ENCODE measurements at places on chromosomes 4 and X.

GRCh38 chrX:7815166-7815805, 27.7 kb upstream of the VCX start:
- no peak for DNase-seq

DNA sequence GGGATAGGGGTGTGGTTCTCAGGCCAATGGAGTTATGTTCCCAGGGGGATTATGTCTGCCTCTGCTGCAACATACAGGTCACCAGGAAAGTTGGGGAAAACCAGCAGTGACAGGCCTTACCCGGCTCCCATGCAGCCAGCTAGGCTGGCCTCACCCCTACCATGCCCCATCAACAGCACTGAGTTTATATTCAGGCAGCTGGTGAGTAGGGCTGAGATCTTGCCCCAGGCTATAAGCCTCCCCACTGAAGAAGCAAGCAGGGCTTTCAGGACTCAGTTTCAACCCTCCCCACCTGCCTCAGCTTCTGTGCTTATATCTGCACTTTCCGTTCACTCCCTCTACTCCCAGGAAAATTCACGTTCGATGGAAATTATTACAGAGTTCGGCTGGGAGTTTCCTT, 122.4 kb upstream of the PGRMC2 start:
- no peak for DNase-seq

- DNase-seq, result no peak
Measured at GRCh38 chrX:129780441-129781105, 824 bp downstream of the SASH3 start.

DNA sequence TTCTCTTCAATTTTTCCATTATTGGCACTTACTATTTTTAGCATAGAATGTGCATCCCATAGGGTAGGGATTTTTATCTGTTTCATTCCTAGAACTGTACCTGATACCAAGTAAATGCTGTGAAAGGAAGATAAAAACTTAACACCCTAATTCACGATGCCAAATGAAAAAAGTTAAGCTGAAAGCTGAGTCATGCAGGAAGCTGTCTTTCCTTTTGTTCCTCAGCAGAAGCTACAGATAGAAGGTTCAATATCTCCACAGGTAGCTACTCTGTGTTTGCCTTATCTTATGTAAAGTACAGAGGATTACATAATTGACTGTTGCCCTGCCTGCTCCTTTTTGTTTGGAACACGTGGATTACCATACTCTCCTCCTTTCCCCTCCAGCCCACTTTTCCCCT, 77.0 kb downstream of the LRP2BP start:
- no peak for DNase-seq

DNA sequence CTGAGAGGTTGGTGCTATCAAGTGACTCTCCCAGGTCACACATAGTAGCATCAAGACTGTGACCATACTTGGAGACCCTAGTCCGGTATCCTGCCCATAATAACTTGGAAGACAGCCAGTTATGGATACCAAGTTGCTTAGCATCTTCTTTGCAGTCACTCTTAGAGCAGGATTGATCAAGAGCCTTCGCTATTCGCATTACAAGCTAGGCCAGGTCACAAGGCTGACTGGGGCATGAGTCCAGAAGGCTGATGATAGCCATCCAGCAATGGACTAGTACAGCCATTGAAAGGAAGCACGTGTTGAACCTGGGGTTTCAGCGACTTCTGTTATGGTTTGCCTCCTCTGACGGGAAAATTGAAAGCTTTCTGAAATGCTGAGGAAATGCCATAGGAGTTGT, 157.6 kb downstream of the POLA1 start:
- DNase-seq, result no peak

GRCh38 chr4:125280892-125281403, 33.8 kb upstream of the FAT4 start:
- DNase-seq, result no peak

DNA sequence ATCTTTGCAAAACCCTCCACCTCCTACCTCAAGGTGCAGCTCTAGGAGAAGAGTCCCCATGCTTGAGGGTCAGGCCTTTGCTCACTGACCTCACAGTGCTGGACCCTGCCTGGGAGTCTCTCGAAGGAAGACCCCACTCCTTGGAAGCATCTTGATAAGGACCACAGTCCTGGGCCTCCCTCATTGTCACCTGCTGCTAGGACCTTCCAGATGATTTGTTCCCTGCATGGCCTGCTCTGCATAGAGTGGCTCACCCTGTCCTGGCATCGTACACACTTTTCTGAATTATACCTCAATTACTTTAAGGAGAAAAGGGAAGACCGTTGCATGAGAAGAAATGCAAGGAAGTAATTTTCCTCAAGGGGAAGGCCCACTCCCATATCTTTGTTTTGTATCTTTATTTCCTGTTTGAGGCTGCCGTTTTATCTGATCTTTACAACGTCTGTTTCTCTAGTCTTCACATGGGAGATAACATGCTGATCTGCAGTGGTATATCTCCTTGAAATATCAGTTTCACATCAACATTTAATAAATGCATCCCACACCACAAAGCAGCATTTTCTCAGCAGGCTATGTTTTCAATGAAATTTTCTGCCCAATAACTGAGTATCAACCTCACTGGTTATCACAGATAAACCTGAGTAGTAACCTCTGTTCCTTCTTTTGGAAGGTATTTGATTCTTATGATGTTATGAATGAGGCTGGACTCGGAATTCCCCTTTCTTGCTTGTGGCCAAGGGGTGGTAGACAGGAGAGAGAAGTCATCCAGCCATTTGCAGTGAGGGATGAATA, 15.0 kb upstream of the AKAP17A start:
- no peak for DNase-seq

Measured in fibroblast of skin of right biceps (primary cell).